ENCODE measurements at places on chromosomes 5 and 9.

DNA sequence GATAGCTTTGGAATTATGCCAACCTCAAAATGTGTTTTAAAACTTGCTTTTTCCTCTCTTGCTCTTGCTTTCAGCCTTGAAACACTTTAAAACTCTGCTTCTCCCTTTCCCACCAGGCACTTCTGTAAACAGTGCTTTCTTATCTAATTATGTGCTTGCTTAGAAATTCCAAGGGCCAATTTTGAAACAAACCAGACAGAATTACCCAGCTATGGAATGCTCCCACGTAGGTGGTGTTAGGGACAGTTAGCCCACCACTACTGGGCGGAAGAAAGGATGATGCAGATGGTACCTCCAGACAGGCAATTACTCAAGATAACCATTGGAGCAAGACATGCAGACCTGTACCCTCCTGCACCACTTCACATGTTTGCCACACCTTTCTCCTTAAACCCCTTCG is 523.0 kb upstream of the PTPRD start:
- DNase-seq = no peak

- DNase-seq = no peak
Observed at GRCh38 chr9:134751622-134752021, 110.0 kb downstream of the COL5A1 start.

DNA sequence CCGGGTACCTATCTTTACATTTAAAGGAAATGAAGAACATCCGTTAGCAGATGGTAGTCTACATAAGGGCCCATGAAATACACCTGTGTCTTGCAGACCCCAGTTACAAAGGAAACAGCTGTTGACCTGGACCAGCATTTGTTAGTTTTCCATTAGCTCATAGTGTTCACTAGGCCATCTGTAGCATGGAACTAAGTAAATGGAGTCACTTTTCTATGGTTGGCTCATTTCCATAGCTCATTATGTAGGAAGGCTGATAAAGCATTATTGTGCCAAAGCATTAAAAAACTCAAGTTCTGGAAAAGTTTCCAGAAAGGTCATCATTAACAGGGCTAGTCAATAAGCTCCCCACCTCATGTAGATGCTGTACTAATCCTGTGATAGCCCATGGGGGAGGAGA is 62.1 kb downstream of the PCSK1 start:
- no peak for DNase-seq

DNA sequence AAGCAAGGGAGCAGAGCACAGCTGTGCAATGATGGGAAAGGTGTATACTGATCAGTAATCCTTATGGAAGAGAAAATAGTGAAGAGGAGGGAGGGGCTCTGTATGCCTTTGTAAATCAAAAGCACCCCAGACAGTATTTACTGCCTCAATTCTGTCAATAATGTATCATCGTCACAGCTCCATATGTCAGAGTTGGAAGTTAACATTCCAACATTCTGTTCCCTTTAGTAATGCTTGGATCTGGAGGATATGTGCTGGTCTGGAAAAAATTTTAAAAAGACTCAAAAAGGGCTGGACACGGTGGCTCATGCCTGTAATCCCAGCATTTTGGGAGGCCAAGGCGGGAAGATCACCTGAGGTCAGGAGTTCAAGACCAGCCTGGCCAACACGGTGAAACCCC is 310.4 kb downstream of the ACTL7B start:
- no peak for DNase-seq

GRCh38 chr9:137809040-137809576 is 68.5 kb upstream of the CACNA1B start:
- peak; percentile 5 for DNase-seq

- DNase-seq = no peak
Observed at GRCh38 chr9:137891588-137892423, 14.2 kb downstream of the CACNA1B start.

GRCh38 chr5:111972080-111972479 is 215.1 kb upstream of the NREP start:
- no peak for DNase-seq

DNA sequence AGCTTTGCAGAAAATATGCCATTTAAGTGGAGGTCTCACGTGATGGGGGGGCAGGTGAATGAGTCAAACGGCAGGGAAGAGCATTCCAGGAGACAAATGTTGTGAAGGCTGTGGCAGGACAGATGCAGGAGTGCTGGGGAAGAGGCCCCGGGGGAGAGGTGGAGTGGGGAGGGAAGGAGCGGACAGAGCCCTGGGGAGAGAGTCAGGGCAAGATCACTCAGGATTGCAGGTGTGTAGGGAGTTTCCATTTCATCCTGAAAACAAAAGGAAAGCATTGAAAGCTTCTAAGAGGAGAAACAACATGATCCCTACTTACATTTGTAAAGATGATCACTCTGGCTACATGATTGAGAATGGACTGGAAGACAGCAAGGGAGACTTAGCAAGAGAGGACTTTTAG is 323.3 kb downstream of the ASTN2 start:
- no peak for DNase-seq

- DNase-seq = no peak
Observed at GRCh38 chr5:73821003-73821402, 195.0 kb downstream of the ARHGEF28 start.

- DNase-seq = peak; percentile 51
Observed at GRCh38 chr5:179805529-179806249, 977 bp downstream of the MGAT4B start.

DNA sequence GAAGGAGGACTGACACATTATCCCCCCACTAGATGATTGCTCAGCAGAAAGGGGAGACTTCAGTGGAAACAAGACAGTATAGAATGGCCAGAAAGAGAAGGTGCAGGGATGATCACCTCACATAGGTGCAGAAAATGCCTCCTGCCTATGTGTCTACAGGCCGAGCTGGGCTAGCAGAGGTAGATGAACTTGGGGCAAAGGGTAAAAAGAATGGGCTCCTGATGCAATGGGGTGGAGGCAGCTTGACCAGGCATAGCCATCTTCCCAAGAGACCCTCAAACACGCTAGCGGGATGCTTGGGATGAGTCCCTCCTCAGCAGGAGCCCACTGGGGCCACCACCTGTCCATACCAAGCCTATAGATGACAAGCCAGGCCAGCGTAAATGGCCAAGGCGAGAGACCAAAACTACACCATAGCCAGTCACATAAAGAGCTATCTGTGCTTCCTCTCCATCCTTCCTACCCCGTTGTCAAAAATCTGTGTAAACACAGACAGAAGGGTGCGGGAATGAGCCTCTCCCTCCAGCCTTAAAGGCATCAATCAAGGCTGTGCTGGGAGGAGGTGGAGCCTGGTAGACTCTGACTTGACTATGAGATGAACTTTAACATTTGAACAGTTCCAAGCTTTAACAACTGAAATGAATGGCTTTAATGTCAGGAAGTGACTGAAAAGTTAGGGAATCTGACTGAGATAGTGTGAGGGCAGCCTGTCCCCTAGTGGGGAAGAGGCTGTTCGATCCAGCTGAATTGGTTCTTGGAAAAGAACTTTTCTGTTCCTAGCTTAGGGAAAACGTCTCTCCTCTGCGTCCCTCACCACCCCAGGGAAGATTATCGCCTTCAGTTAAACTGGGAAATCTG is 10.4 kb downstream of the C9orf152 start:
- DNase-seq = no peak

- DNase-seq = no peak
Observed at GRCh38 chr5:68243251-68243650, 27.7 kb downstream of the PIK3R1 start.

GRCh38 chr5:165139721-165140120 is 1634.3 kb downstream of the MAT2B start:
- DNase-seq = peak; percentile 62

- DNase-seq = no peak
Observed at GRCh38 chr5:170112876-170113521, 7.3 kb downstream of the FOXI1 start.

DNA sequence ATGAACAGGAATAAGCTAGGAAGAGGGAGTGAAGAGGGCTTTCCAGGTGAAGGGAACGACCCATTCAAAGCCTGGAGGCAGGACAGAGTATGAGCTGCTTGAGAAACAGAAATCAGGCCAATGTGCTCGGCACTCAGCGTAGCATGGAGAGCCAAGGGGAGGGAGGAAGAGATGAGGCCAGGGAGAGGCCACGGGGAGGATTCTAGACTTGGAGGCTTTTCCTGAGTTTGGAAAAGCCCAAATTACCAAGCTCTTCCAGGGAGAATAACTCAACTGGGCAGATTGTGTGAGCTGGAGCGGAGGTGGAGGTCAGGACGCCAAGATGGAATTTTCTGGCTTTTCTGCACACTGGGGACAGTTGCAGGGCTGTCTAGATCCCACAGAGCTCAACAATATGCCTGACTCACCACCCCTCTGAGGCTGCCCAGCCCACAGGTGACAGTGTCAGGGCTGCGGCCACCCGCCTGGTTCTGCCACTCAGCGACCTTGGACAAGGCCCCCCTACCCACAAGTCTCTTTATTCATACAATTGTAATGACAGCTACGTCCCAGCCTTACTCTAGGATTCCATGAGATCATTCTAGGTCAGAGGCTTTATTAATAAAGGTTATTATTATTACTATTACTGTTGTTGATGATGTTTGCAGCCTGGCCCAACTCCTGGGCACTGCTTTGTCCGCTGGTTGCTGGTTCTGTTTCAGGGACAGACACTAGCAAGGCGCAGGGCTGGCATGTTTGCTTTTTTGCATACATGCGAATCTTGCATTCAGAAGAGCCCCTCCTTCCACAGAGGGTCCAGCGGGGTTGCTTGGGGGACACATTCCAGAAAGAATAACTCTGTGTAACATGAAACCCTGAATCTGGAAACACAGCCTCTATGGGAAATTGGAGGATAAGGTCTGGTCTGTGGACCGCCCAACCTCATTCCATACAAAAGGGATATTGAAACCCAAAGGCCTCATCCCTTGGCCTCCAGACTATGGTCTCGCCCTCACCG is 9.4 kb upstream of the LMX1B start:
- DNase-seq = no peak

DNA sequence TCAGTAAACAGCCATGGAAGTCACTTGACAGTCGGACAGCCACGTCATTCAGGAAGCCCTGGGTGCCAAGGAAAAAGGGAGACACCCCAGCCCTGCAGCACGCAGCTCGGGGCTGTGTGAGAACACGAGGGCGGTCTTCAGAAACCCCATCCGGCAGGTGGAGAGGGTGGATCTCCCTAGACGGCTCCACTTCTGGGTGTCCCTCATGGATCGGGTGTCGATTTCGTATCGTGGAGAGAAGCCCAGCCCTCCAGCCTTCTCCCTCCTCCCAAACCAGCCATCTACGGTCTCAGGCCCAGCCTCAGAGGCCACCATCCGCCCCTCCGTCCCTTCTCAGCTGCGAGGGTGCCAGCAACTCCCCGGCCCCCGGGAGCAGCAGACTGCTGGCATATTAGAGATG is 65.5 kb upstream of the BARHL1 start:
- no peak for DNase-seq
